Fibroblast of skin of scalp (primary cell): ENCODE measurements at places on chromosomes 7 and 10.

- no peak for DNase-seq
Observed at GRCh38 chr10:11538834-11539190, 72.6 kb downstream of the USP6NL start.

DNA sequence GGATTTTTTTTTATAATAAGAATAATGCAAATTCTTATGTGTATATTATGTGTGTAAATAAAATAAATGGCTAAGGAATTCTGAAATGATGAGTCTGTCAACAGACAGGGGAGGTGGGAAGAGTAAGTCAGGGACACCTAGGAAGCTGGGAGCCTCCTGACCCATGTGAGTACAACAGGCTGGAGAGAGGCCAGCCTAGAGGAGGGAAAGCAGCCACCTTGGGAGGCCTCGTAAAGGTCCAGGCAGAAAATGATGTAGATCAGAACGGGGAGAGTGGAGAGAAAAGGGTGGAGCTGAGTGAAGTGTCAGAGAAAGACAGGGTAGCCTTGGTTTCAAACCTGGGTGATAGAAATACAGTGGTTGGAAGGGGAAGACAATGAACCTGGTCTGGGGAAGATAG, 6.9 kb downstream of the NRAP start:
- DNase-seq = no peak

GRCh38 chr10:24570658-24571426, 152.8 kb downstream of the ARHGAP21 start:
- DNase-seq = no peak

GRCh38 chr7:37353949-37354655, 94.6 kb downstream of the ELMO1 start:
- DNase-seq = no peak

GRCh38 chr10:2798336-2799022, 268.9 kb upstream of the PFKP start:
- DNase-seq = no peak

DNA sequence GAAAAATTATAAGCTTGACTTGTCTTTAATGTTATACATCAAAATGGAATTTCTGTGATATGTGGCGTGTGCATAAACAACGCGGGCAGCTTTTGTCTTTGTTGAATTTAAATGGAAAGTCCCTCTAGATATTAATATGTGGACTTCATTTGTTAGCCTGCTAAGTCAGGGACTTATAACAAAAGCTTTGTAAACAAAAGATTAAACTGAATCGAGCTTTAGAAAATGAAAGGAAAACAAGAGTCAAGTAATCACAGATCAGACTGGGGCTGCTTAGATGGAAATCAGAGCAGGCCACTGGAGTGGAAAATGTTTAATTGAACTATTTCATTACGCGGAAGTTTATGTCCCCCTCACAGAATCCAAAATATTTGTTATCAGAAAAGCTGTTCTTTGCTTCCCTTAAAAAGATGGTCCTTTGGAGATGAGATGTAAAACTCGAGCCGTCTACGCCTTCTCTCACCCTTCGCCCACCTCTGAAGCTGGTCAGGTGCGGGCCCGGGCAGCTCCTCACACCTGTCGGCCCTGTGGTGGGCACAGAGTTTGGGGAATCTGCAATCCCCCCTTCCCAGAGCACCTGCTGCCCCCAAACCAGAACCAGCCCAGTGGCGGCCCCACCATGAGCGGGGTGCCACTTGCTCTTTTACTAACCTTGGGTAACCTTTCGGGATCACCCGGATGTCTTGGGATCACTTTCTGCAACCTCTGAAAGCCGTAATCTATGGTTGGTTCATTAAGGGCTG, 116.2 kb downstream of the EBF3 start:
- DNase-seq = no peak
